Left hindlimb (tissue), 1 donor: ENCODE measurements at places on chromosomes 2 and 18.

DNA sequence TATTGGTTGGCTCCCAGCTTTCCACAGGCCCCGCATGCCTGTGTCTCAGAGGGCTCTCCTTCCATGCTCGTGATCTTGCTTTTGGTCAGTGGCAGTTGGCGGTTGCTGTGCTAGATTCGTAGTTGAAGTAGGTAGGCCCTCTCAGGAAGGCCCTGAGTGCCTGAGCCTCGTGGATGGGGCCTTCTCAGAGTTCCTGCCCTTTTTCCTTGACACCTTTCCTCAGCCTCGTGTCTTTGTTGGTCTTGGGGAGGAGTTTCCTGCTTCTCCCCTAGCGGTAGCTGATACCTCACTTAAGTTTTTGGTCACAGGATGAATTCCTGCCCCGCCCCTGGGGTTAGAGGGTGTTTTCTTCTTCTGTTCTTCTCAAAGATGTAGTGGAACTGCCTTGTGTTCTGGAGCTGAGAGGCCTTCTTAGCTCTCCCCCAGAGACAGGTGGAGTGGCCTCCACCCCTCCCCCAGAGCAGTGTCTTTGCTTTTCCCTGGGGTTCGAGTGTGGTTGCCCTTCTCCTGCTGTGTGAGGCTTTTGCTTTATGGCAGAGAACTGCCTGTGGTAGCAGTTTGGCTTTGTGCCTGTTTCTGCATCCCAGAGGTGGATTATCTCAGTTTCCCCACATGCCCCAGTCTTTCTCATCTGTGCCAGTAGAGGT is 94.8 kb downstream of the ZNF407 start:
- no peak for DNase-seq

DNA sequence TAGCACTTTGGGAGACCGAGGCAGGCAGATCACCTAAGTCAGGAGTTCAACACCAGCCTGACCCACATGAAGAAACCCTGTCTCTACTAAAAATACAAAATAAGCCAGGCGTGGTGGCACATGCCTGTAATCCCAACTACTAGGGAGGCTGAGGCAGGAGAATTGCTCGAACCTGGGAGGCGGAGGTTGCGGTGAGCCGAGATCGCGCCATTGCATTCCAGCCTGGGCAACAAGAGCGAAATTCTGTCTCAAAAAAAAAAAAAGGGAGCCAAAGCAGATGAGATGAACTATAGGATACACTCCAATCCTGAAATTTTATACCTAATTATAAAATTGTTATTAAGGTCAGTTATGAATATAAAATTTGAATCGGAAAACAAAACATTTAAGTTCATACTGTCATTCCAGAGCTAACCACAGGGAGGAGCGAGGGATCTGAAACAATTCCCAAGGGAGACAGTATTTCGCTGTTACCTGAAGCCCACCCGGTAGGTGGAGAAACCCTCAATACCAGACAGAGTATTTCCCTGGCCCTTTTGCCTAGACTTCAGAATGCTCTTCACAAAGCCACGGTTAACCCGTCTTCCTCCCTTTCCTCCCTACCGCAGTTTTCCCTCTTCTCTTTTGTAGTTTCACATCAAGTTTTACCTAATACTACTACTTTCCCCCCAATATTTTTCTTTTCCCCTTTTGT is 1.4 kb downstream of the PPM1G start:
- no peak for DNase-seq

DNA sequence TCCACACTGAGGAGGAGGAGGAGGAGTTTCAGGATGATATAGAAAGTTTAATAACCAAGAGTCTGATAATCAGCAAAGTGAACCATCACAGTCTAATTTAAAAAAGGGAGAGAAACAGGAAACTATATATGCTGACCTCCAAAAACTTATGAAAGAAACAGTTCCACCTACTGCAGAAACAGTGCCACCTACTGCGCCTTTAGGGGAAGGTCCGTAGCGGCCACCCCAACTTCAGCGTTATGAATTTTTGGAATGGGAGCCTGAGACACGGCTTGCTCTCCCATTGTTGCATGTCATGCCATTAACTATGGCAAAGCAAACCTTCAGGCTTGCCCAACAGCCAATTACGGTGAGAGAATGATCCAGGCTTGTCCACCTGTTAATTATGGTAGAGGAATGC is 1719.2 kb upstream of the LRRTM1 start:
- DNase-seq: no peak

DNA sequence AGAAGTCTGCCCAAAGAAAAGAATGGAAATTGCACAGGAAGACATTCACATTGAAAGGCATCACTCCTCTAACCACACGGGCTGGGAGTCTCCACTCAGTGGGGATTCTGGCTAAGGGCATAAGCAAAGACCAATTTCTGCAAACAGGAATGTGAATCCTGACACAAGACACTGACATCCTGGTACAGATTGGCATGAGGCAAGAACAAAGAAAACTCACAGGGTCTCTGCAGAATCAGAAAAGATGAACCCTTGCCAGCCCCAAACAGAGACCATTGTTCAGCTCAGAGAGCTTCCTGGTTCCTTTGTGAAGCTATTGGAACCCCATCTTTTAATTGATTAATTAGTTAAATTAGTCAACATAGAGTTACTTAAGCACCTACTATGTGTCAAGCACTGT is 82.3 kb downstream of the UPP2 start:
- DNase-seq: no peak

GRCh38 chr2:50691513-50691912 is 340.4 kb downstream of the NRXN1 start:
- DNase-seq: no peak

DNA sequence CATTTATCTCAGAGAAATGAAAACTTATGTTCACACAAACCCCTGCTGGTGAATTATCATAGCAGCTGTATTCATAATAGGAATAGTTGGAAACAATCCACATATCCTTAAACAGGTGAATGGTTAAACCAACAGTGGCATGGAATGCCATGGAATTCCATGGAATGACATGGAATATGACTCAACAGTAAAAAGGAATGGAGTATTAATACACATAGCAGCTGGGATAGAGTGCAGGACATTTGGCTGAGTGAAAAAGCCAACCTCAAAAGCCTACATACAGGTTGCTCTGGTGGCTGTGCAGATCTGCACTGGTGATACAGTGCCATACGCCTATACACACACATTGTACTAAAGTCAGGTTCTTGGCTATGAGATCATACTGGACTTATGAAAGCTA is 69.5 kb downstream of the FAM168B start:
- DNase-seq: no peak

GRCh38 chr2:1563943-1564891 is 151.0 kb downstream of the TPO start:
- DNase-seq: peak; percentile 73

GRCh38 chr18:58473071-58473470 is 155.8 kb downstream of the ALPK2 start:
- no peak for DNase-seq

DNA sequence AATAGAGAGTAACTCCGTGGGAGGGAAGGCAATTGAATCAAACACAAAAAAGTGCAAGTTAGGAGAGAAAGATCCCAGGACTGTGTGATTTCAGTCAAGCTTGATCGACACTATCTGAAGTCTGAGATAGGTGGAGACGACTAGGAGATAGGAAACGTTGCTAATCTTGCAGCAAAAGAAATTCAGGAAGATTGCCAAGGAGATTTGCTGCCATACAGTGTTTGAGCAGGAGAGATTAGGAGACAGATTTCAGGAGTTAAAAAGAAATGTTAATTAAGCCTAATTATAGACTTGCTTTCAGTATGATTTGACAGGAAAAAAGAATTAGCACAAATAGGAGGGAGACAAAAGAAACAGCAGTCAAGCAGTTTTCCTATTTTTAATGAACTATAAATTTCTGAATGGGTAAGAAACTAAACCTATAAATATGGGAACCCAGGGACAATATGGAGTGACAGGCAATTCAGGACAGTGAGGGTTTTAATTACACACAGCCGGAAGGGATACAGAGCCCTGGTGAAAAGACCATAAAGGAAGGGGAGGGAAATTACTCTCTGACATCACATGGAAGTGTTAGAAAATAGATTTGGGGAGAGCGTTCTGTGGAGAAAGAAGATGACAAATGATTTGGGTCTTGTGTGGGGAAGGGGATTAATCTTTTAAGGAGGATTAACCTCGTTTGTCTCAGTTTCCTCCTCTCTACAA is 72.6 kb downstream of the SUCLG1 start:
- no peak for DNase-seq

- DNase-seq: no peak
Measured at GRCh38 chr2:116444256-116444872, 1370.1 kb upstream of the DDX18 start.

- DNase-seq: no peak
Measured at GRCh38 chr2:163191372-163191771, 352.8 kb upstream of the KCNH7 start.

DNA sequence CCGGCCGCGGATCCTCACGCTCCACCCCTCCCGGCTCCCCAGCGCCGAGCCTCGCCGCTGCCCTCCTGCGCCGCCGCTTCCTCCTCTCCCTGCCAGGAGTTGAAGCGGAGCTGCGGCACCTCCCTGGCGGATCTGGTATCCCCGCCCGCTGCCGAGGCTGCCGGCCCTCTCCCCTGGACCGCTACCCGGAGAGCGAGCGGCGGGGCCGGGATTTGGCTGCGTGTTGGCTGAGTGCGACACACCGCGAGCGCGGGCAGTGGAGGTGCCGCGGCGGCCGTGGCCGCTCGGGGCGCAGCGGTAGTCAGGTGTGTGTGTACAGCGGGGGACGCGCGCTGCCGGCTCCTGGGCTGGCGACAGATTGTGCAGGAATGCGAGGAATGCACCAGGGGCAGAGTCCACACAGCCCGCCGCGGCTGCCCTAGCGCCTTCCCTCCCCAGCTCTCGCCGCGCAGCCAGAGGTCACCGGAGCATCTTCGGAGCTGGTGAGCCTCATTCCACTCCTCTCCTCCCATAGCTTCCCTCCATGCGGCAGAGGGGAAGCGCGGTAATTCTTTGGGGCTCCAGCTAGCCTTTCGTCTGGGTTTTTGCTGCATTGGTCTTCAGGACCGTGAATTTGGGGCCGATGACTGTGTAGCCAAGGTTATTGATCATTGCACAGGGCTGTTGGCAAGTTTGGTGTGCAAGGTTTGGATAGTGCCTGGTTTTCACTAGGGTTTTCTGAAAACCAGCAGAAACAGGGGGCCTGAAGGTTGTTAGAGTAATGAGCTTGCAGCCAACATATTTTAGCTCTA is 1.3 kb downstream of the PKP4 start:
- peak; percentile 79 for DNase-seq

- no peak for DNase-seq
Measured at GRCh38 chr2:218024871-218025270, 22.1 kb upstream of the TNS1 start.

- DNase-seq: no peak
Measured at GRCh38 chr2:54564439-54564838, 108.3 kb downstream of the SPTBN1 start.

GRCh38 chr2:240511351-240512108 is 46.3 kb downstream of the ANKMY1 start:
- no peak for DNase-seq

- no peak for DNase-seq
Measured at GRCh38 chr2:215540658-215541057, 104.8 kb upstream of the FN1 start.

GRCh38 chr18:26468931-26469340 is 79.4 kb downstream of the KCTD1 start:
- DNase-seq: no peak

DNA sequence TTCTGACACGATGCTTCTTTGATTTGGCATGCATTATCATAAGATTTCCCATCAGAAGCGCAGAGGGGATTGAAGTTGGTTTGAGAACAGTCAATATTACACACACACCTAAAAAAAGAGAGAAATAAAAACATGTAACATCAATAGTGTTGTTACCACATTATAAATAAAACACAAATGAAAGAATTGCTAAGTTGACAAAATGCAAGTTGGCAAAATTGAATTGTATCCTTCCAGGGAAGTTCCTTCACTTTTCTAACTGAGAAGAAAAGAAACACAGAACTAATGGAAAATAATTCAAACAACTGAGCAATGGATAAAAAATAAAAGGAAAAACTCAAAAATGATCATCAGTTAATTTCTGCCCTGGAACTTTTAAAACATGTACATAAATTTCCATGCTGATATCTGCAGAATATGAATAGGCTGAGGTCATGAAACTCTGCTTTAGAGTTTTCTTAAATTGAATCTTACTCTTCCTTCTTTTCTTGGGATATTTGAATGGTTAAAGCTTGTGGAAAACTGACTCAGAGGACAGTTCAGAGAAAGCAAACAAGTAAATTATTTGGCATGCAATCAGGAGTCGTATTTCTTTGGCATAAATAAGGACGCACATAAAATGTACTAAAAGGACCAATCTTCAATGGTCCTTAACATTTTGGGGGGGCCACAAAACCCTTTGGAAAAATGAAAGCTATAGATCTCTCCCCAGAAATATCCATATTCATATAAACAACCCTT is 152.4 kb upstream of the CAVIN2 start:
- no peak for DNase-seq

- no peak for DNase-seq
Measured at GRCh38 chr2:65594150-65594549, 161.8 kb upstream of the SPRED2 start.

- DNase-seq: no peak
Measured at GRCh38 chr2:128219891-128220290, 98.8 kb downstream of the HS6ST1 start.

DNA sequence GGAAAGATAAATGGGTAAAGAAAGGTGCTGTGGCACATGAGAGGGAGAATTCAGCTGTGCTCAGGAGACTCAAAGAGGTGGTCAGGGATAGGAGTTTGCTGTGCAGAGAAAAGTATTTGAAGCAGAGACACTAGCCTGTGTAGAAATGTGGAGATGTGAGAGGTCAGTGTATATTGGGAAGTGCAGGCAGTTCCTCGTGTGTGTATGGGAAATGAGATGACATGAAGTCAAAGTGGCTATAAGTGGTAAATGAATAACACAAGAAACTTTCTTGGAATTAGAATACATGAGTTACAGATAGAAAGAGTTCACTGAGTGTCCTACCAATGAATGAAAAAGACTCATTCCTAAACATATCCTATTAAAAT is 11.6 kb downstream of the MAP3K20 start:
- no peak for DNase-seq

DNA sequence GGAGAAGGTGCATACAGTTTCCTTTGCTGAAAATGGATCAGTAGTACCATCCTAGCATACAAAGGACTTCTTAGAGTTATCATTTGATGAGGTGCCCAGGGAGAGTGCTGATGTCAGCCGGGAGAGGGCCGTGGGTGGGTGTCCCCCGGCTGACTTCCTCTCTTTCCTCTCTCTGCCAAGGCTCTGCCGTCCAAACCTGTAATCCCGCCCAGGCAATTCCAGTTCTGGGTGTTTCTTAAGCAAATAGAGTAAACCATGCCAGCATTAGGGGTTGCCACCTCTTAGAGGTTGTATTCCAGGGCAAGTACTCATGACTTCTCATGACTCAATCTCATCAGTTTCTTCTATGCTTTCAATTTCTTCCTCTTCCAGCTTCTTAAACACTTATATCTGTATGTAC is 117.2 kb downstream of the GATA6 start:
- DNase-seq: no peak

- no peak for DNase-seq
Measured at GRCh38 chr2:161604901-161605300, 19.3 kb upstream of the SLC4A10 start.

DNA sequence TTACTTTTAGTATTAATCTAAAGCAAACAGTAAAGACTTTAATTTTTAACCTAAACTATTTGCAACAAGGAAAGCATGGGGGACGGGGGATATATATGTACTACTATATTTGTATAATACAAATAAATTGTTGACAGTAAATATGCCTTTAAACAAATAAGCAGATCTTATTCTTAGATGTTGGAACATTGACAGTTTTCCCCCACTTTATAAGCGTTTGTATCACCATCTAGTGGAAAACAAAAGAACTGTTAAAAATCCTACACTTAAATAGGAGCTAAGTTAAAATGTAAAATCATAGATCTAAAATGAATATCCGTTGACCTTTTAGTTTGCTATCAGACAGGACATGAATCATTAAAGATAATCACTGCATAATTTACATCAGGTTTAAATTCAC is 50.0 kb downstream of the RBBP8 start:
- no peak for DNase-seq
